ENCODE measurements at places on chromosomes 5 and 9. TPM values are rescaled to one million over a fixed set of nuclear protein-coding genes. Genes with fewer than 3 reads are reported as not detected.

The ALDOB gene
- total RNA-seq, result 0.85 TPM

The PCDHGA7 gene
- 2.8 TPM for total RNA-seq

The WNT8A gene
- not detected for total RNA-seq

The PCSK1 gene
- 4.5 TPM for total RNA-seq

The IL4 gene
- not detected for total RNA-seq

The CAMK2A gene
- total RNA-seq, result 0.14 TPM

The PNPLA7 gene
- total RNA-seq, result 1.3 TPM

The PIP5K1B gene
- total RNA-seq, result 5.2 TPM

The LRRC19 gene
- total RNA-seq, result not detected

The MSX2 gene
- 0.73 TPM for total RNA-seq

The INSL4 gene
- total RNA-seq, result not detected

The CARD9 gene
- total RNA-seq, result 0.96 TPM

The FUT7 gene
- not detected for total RNA-seq

The GPR151 gene
- total RNA-seq, result not detected

The RGS7BP gene
- total RNA-seq, result 1.7 TPM

The SAP30L gene
- total RNA-seq, result 32.0 TPM

The EPB41L4A gene
- total RNA-seq, result 5.2 TPM

The MAMDC2 gene
- 6.0 TPM for total RNA-seq

The TCF7 gene
- total RNA-seq, result 11.3 TPM

The RBM27 gene
- 29.8 TPM for total RNA-seq

The GRM6 gene
- 0.05 TPM for total RNA-seq

The RAD23B gene
- 180 TPM for total RNA-seq

The SLC22A4 gene
- total RNA-seq, result 0.50 TPM

The SLCO6A1 gene
- total RNA-seq, result 0.42 TPM

The LHX6 gene
- total RNA-seq, result 1.5 TPM

The NCS1 gene
- 32.4 TPM for total RNA-seq

The ASS1 gene
- total RNA-seq, result 95.7 TPM

The CNTRL gene
- total RNA-seq, result 13.3 TPM

The TMEM174 gene
- total RNA-seq, result not detected

The CNTNAP3B gene
- total RNA-seq, result 1.2 TPM

The ACTBL2 gene
- not detected for total RNA-seq

The PPP3R2 gene
- total RNA-seq, result not detected

The IFNA13 gene
- total RNA-seq, result not detected

The SPINK1 gene
- 5.4 TPM for total RNA-seq

The SLU7 gene
- 28.7 TPM for total RNA-seq

The SLC25A2 gene
- 0.24 TPM for total RNA-seq

The SPINK7 gene
- not detected for total RNA-seq

The NMUR2 gene
- 0.16 TPM for total RNA-seq

The HSPA4 gene
- total RNA-seq, result 335 TPM

The TXNDC8 gene
- not detected for total RNA-seq

The KCTD16 gene
- total RNA-seq, result 0.34 TPM

The TMEM215 gene
- 0.34 TPM for total RNA-seq

The DBH gene
- total RNA-seq, result 0.24 TPM

The LYRM7 gene
- 13.0 TPM for total RNA-seq

The KCNV2 gene
- not detected for total RNA-seq

The N4BP3 gene
- 41.6 TPM for total RNA-seq

The CACFD1 gene
- 22.5 TPM for total RNA-seq

The ASPN gene
- not detected for total RNA-seq

The WNK2 gene
- 113 TPM for total RNA-seq

The PROB1 gene
- total RNA-seq, result 3.2 TPM

The KIAA0825 gene
- 1.5 TPM for total RNA-seq

The GMCL2 gene
- not detected for total RNA-seq

The ACO1 gene
- 44.5 TPM for total RNA-seq

The ERAP2 gene
- total RNA-seq, result 0.13 TPM

The PRRX2 gene
- 10.7 TPM for total RNA-seq

Data from WTC11 (cell line).